ENCODE measurements at places on chromosomes 2 and 18. TPM values are rescaled to one million over a fixed set of nuclear protein-coding genes. Genes with fewer than 3 reads are reported as not detected.

The KATNAL2 gene
- 0.76 TPM for total RNA-seq

The FHOD3 gene
- total RNA-seq, result 0.06 TPM

The ANKRD30BL gene
- total RNA-seq, result not detected

The MRPL53 gene
- total RNA-seq, result 43.2 TPM

The ALPG gene
- total RNA-seq, result not detected
